HuH-7 (cell line): ENCODE measurements at places on chromosomes 3 and 15.

GRCh38 chr3:51503007-51503406 is 3.2 kb upstream of the DCAF1 start:
- DNase-seq, result no peak

- DNase-seq, result no peak
These were observed 141.8 kb upstream of the CFAP20DC start for GRCh38 chr3:59191651-59192050.

DNA sequence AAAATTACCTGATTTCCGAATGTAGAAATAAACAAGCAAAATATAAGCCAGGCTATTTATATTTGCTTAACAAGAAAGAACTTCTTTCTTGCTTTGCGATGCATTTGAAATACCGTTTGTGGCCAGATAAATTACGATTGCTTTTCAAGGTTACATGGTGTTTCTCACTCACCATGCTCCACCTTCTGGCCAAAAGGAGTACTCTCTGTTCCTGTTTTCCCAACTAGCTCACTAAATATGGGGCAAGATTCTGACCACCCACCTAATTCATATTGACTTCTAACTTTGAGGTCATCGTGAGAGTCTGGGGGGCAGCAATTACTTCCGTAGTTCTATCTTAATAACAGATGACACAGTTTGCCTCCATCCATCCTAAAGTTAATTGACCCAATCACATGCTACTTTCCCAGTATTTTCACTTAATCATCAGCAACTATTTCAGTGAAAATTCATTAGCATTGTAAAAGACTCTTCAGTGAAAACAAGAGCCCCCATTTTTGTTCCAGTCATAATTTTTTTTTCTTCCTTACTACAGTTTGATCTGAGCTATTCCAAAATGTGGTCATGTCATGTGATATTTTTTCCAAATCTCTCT is 25.9 kb downstream of the ACP3 start:
- DNase-seq, result peak; percentile 31

- no peak for DNase-seq
These were observed 62.0 kb upstream of the ZBTB38 start for GRCh38 chr3:141306276-141306675.

GRCh38 chr15:51205050-51205975 is 110.6 kb upstream of the TNFAIP8L3 start:
- DNase-seq, result no peak

DNA sequence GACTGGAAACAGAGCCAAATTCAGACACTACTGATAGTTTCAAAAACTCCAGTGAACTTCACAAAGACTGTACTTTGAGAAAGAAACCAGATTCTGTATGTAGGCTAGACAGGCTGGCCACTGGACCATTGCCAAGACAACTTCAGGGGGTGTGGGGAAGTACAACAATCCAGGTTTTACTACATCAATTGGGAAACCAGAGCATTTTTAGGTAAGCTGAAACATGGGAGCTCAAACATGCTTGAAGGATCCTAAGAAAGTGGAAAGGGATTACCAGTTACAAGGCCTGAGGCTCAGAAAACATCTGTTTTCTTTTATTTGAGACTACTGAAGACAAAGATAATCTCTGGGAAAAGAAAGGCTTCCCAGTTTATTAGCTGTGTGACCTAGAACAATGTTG is 26.9 kb upstream of the ZNF280D start:
- DNase-seq, result no peak

DNA sequence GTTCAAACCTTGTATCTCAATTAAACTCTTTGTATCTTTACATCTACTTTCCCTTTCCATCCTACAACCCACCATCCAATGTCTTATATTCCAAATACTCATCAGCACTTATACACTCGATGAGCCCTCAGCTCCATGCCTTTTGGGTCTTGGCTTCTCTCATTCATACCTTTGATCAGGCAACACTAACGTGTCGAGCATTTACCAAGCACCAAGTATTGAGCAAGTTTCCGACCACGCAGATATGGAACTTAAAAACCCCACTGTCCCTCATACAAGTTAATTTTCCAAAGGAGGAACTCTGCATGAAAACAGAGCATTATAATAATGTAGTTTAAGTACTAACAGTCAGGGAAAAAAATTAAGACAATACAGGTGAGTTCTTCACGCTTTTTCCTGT is 102.8 kb downstream of the IL1RAP start:
- DNase-seq, result no peak

DNA sequence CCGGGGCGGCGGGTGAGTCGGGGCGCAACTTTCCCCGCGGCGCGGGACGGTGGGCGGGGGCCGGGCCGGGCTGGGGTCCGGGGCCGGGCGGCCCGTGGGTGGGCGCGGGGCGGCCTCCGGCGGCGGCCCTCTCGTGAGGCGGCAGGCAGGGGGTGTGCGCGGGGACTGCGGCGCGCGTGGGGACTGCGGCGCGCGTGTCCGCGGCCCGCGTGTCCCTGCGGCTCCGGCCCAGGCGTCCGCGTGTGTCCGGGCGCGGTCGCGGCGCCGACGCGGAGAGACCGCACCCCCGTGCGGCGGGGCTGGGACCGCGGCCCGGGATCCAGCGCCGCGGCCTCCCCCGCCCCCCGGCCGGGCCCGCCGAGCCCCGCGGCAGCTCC is 349 bp downstream of the PLXNA1 start:
- DNase-seq, result no peak

- DNase-seq, result peak; percentile 67
These were observed 227.3 kb upstream of the C2CD4B start for GRCh38 chr15:62392376-62392775.

- no peak for DNase-seq
These were observed 405.7 kb upstream of the MCTP2 start for GRCh38 chr15:93825682-93826081.

DNA sequence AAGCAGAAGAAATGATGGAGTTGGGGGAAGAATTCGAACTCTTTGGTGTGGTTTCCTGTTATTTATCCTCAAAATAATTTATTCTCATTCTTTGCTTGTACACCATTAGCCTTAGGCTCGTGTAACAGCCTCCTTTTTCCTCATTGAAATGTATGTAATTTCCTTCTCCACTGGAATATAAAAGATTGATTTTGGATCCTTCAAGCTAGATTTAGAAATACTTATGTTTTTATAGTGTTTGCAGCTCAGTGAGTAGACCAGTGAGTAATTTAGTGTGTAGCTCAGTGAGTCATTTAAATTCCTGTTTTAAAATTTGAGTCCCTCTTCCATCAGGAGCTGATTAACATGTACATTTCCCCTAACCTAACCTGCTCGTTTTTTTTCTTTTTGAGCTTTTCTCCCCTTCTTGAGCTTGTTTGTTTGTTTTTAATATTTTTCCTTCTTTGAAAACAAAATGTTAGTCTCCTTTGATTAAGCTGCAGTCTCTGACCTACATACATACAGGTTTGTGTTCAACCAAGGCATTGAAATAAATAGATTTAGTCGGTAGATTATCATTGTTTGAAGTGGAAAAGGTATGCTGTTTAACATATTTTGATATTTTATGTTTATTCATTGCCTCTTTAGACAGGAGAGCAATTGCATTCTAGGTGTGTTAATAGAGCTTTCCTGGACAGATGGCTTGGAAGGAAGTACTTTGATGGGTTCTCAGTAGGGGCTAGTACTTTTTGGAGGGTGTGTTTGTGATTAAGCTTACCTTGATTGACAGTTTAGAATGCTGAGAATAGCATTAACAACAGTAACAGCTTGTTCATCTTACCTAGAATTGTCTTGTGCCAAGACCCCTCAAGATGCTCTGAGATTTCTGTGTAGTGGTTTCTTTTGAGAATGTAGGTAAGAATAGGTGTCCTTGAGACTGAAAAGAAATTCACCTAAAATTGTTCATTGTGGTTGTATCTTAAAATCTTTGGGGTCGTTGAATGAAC is 5.9 kb downstream of the USP3 start:
- no peak for DNase-seq

GRCh38 chr3:112143689-112144088 is 10.6 kb upstream of the GCSAM start:
- DNase-seq, result no peak

DNA sequence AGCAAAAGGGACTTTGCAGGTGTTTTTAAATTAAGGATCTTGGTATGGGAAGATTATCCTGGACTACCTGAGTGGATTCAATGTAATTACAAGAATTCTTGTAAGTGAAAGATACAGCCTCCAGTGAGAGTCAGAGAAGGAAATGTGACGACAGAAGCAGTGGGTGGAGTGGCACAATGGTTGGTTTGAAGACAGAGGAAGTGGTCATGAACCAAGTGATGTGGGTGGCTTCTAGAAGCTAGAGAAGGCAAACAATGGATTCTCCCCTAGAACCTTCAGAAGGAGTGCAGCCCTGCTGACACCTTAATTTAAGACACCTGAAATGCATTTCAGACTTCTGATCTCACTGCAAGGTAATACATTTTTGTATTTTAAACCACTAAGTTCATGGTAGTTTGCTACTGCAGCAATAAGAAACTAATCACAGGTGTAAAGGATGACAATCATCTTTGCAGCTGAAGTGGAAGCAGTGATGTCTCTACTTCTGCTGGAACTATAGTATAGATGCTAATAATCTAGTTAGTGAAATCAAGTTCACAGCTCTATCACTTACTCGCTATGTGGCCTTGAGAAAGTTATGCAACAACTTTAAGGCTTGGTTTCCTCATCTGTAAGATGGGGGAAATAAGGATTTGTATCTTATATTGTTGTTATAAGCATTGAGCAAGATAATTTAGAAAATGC is 403.4 kb upstream of the SUCLG2 start:
- no peak for DNase-seq

DNA sequence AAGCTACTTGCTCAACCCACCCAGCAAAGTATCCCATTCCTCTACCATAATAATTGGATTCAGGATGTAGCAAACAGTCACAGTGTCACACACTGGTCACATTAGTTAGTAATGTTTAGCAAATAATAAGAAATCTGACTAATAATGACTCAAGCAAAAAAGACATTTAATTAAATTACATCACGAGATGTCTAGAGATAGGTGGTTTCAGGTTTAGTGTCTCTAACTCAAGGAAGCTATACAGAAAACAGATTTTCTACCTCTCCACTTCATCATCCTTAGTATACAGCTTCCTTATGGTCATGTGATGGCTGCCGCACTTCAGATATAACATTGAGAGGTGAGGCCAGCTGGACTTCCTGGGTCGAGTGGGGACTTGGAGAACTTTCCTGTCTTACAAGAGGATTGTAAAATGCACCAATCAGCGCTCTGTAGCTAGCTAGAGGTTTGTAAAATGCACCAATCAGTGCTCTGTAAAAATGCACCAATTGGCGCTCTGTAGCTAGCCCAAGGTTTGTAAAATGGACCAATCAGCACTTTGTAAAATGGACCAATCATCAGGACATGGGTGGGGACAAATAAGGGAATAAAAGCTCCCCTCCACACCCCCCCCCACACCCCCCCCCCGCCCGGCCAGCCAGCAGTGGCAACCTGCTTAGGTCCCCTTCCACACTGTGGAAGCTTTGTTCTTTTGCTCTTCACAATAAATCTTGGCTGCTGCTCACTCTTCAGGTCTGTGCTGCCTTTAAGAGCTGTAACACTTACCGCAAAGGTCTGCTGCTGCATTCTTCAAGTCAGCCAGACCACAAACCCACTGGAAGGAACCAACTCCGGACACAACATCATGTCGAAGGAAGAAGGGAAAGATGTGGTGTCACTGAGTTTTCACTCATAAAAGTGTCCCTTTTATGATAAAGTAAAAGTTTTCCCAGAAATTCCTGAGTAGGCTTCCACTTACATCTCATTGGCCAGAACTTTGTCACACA is 24.9 kb upstream of the ARPIN start:
- no peak for DNase-seq

DNA sequence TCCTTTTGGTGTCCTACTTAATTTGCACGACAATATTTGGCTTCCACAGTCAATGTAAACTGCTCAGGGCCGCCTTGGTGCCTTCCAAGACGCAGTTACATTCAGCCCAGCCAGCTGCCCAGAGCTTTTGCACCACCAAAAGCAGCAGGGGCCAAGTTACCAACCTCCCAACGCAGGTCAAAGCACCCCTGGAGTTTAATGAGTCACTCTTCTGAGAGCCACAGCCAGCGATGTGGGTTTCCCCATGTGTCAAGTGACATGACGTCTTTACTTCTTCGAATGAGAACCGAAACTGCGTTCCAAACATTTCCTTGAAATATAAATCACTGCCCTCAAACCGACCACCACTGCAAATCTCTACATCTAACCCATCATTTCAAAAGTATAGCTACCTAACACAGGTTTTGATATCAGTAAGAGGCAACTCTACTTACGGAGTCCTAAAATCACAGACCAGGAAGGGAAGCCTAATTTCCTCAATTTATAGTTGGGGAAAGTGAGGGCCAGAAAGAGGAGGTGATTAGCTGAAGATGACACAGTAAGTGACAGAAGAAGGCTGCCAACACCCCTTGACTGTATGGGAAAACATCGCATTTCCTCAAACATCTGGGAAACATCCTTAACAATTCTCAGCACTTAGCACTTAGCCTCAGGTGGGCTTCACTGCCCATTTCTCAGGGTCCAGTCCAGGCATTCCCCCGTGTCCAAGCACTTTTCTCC is 24.5 kb downstream of the MB21D2 start:
- no peak for DNase-seq

- DNase-seq, result peak; percentile 84
These were observed at the start of gene CEP70 for GRCh38 chr3:138594150-138594934. TSS of gene CEP70 (minus strand) at chr3:138594260. CDS start at chr3:138572927, 21,333 bp downstream.

- DNase-seq, result no peak
These were observed 19.5 kb downstream of the UBXN7 start for GRCh38 chr3:196412704-196413103.

DNA sequence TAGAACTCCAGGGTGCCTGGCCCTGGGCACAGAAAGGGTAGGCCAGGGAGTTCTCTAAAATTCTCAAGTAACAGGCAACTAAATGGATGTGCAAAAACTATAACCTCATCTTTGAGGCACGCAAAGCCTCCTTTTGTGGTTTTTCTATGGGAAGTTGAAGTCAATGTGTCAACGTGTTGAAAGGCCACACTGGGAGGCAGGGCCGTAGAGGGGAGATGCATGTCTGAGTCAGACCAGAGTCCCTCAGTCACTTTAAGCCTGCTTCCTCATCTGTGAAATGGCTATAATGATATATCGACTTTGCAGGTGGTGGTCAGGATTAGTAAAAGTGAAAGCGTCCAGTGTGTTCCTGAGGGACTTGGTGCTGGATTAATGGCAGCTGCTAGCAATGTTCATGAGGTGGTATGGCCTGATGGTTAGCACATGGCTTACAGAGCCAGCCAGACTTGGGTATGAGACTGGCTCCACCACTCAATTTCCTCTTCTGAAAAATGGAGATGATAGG is 17.0 kb downstream of the TGM5 start:
- DNase-seq, result no peak

GRCh38 chr3:107198581-107199181 is 178.6 kb upstream of the CCDC54 start:
- no peak for DNase-seq

DNA sequence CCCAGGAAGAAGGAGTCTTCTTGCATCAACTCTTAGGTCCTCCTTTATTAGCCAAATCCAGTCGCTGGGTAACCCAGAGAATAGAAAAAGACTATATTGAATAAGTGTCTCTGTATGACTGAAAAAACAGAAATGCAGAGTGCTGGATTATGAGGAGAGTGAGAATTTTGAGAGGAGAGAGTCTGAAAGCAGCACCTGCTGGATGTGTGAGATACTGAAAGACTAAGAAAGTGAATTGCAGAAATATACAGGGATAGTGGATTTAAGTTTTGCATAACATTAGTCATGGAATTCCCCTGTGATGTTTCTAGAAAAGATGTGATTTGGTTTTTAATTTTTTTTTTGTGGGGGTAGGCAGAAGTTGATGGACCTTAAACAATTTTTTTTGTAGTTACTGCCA is 296.5 kb downstream of the MECOM start:
- no peak for DNase-seq

- DNase-seq, result no peak
These were observed 307.4 kb downstream of the NTRK3 start for GRCh38 chr15:87949151-87949574.
